Glutamatergic neuron (in vitro differentiated cells): ENCODE measurements at places on chromosomes 4 and X.

DNA sequence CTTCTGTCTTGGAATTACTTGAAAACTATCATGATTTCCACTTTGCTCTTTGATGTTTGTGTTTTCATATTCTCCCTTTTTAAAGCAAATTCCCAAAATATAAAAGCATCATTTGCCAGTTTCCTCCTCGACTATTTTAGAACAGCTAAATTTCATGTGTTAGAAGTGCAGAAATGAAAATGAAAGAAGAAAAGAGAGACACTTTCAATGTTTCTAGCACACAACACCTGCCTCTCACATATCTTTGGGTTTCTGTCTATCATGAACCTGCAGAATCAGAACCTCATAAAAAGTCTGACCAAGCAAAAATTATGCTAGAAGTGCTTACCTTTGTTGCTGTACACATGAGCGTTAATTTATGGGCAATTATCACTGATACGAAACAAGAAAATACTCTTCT, 1.9 kb upstream of the NEUROG2 start:
- no peak for DNase-seq

GRCh38 chr4:11590132-11590531, 161.4 kb upstream of the HS3ST1 start:
- DNase-seq = no peak

DNA sequence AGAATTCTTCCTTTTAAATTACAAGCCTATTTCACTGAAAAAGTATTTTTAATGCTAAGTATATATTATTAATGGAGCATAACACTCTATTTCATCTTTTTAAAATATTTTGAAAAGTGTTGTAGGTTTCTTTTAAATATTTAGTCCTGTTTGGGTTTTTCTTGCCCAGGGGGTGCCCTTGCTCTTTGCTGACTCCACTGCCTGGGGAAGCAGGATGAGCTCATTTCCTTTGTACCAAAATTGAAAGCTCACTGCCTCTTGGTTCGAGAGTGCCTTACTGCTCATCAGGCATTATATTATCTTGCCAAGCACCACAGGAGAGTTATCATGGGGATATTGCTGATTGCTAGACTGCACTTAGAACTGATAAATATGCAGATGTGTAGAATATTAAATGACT, 819.2 kb downstream of the PCDH18 start:
- DNase-seq = no peak

DNA sequence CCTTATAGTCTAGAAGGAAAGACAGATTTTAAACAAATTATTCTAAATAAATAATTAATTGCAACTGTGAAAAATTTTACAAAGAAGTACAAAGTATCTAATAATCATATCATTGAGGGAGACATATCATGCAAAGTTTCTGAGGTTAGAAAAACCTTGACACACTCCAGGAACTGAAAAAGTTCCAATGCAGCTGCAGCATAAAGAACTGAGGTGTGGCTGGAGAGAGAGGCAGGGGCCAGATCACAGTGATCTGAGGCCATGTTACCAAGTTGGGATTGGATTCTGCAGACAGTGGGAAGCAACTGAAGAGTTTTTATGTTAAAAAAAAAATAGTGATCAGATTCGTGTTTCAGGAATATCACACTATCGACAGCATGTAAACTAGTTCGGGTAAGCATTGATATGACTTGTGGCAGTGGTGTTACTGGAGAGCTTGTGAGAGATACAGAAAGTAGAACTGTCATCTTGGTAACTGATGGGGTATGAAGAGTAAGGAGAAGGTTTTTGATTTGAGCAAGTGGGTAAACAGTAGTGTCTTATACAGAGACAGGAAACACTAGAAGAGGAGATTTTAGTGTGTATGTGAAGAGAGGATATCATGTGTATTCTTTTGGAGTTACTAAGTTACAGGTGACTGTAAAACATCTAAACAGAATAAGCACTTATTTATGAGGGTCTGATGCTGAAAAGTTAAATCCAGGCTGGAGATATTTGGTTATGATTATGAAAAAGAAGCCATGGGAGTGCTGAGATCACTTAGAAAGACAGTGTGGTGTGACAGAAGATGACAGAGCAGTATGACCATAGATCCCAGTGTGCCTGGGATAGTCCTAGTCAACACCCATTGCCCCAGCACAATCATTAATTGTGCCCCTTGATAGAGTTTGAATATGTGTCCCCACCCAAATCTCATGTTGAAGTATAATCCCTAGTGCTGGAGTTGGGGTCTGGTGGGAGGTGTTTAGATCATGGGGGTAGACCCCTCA, 15.6 kb upstream of the SPRY1 start:
- DNase-seq = no peak

- no peak for DNase-seq
Measured at GRCh38 chr4:77360451-77360850, 203.4 kb downstream of the CCNG2 start.

DNA sequence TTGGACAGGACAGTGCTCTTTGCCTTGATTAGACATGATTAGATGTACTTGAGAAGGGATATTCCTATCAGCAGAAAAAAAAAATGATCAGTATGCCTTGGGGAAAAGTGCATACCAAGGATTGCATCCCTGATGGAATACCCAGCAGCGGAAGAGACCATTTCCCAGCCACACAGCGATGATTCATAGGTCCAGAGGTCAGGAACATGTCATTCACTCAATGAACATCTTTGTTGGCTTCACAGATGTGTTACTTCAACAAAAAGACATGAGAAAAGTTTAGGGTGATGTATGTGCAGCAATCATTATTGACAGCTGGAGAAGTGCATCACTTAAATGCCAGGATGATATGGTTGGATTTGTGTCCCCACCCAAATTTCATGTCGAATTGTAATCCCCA, 293.5 kb downstream of the ZNF674 start:
- no peak for DNase-seq

- DNase-seq = no peak
Measured at GRCh38 chr4:52780617-52781354, 29.6 kb upstream of the ERVMER34-1 start.
